AG04450 (cell line): ENCODE measurements at places on chromosomes 16 and 17.

DNA sequence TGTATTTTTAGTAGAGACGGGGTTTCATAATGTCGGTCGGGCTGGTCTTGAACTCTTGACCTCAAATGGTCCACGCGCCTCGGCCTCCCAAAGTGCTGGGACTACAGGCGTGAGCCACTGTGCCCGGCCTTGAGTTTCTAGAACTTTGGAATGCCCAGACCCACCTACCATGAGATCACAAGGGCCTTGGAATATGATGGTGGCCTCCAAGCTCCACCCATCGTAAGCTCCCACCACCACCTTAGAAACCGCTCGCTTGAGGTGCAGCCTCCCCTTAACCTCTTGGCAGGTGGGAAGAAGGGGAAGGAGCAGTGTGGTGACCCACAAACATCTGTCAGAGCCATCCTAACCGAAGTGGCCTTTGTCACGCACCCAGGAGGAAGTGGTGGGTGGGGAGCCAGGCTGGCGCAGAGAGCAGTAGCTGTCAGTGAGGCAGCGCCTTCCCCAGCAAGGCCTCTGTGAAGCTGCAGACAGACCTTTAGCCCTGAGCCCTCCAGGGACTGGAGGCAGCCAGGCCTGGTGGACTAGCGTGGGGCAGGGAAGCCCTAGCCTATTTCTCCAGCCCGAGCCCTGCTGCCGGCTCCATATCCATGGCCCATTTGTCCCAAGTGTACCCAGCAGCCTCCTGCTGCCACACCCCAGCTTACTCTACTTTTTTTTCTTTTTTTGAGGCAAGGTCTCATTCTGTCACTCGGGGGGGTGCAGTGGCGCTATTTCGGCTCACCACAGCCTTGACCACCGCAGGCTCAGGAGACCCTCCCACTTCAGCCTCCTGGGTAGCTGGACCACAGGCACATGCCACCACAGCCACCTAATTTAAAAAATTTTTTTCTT lies 13.1 kb upstream of the SEPHS2 start:
- no peak for DNase-seq

GRCh38 chr16:89243664-89244063 lies 26.2 kb downstream of the ZNF778 start:
- DNase-seq, result no peak

GRCh38 chr16:47672475-47672874 lies 211.3 kb downstream of the PHKB start:
- no peak for DNase-seq

GRCh38 chr16:3938471-3938842 lies 57.9 kb upstream of the CREBBP start:
- DNase-seq, result no peak

- DNase-seq, result peak; percentile 67
Measured at GRCh38 chr17:7988750-7989178, 13.7 kb upstream of the GUCY2D start.
